ENCODE measurements at places on chromosomes 2 and 18. TPM values are rescaled to one million over a fixed set of nuclear protein-coding genes. Genes with fewer than 3 reads are reported as not detected.

Gene CCDC178
- not detected for total RNA-seq

Gene SERPINB10
- total RNA-seq: not detected

Gene FSHR
- 0.38 TPM for total RNA-seq

Gene PLCL1
- 0.84 TPM for total RNA-seq

Gene NDC80
- 1.9 TPM for total RNA-seq

Gene PLB1
- 1.9 TPM for total RNA-seq

Gene CHST9
- total RNA-seq: 1.3 TPM

Gene FAM161A
- total RNA-seq: 2.8 TPM

Gene TACR1
- total RNA-seq: not detected

Gene POMC
- total RNA-seq: not detected

All from astrocyte (in vitro differentiated cells and primary cell).